ENCODE measurements at places on chromosomes 7 and 10.

DNA sequence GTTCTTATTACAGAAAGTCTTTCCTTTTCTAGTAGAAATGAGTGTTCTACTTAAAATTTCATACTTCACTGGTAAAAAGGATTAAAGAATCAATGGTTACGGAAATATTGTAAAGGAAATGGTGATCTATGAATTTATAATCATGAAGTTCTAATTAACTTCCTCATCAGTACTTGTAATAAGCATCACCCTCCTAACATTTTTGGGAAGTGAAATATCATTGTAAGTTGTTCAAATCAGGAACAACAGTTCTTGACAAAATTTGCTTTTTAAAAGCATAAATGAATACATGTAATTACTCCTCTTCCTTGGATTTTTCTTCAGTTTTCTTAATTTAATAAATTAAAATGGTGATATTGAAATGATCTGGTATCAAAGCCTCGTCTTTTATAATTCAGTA, 5.6 kb upstream of the PCGF5 start:
- H3K27me3 ChIP-seq: peaks cover 51% of the 10 kb centered on the region
- no peaks in the 10 kb centered on the region for H3K36me3 ChIP-seq
- peaks cover 2% of the 10 kb centered on the region for H3K4me1 ChIP-seq
- no peak overlapping the region for H3K27ac ChIP-seq

DNA sequence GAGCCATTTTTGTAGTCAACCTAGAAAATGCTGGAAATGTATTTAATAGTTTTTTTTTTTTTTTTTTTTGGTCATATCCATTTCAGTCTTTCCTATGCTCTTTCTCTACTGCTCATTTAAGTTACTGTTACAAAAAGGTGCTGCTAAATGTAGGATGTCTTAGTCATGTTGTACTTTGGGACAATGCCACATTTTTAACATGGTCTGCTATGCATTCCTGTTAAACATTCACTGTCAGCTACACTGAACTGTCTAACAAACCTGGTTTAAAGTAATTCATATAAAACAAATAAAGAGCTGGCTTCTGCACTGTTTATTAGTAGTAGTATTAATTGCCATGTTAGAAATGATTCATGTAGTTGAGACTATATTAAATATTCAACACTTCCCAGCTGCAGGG, 108.6 kb downstream of the NSUN6 start:
- no peak overlapping the region for H3K4me3 ChIP-seq
- no peaks in the 10 kb centered on the region for H3K27me3 ChIP-seq
- no peak for DNase-seq
- H3K27ac ChIP-seq: no peak overlapping the region
- H3K36me3 ChIP-seq: peaks cover 28% of the 10 kb centered on the region

DNA sequence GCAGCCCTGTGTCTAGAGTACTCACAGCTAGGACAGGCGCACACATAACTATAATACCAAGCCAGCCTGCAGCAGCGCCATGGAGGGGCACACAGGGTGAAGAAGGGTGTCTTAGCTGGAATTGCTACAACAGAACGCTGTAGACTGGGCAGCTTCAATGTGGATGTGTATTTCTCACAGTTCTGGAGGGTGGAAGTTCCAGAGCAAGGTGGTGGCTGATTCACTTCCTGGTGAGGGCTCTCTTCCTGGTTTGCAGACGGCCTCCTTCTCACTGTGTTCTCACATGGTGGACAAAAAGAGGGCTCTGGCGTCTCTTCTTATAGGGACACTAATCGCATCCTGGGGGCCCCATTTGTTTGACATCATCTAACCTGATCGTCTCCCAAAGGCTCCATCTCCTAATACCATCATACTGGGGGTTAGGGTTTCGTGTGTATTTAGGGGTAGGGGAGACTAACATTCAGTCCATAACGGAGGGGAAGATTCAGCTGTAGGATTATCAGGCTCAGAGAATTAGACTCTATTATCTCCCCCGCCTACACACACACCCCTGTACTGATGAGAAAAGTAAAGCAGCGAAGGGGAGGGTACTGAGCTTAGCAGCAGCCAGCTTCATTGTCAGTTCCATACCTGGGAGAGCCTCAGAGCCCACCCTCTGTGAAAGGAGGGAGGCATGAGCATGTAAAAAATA, 289.1 kb downstream of the CCDC3 start:
- no peak overlapping the region for H3K4me3 ChIP-seq
- no peak overlapping the region for H3K27ac ChIP-seq
- H3K4me1 ChIP-seq: peaks cover 33% of the 10 kb centered on the region
- no peaks in the 10 kb centered on the region for H3K36me3 ChIP-seq
- DNase-seq: no peak

DNA sequence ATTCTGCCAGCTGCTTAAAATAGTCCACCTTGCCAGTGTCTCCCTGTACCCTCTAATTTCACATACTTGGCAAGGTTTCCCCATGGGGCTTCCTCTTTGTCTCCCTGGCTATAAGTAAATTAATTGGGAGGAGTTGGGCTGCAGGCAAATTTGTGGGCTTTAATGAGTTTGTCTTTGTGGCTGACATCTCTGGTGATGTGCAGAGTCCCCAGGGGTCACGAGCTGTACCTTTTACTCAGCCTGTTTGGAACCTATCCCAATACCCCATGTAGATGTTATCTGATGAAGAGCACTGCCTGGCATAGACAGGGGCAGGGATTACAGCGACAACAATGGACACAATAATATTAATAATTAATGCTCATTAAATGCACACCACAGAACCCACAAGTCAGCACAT, 132.5 kb downstream of the SLIT1 start:
- H3K36me3 ChIP-seq: peaks cover 3% of the 10 kb centered on the region
- no peaks in the 10 kb centered on the region for H3K27me3 ChIP-seq
- no peak overlapping the region for H3K27ac ChIP-seq

GRCh38 chr10:122740640-122741039, 41.0 kb upstream of the C10orf120 start:
- no peaks in the 10 kb centered on the region for H3K36me3 ChIP-seq
- DNase-seq: no peak
- H3K27me3 ChIP-seq: peaks cover 4% of the 10 kb centered on the region
- H3K4me3 ChIP-seq: no peak overlapping the region
- H3K27ac ChIP-seq: no peak overlapping the region
- no peaks in the 10 kb centered on the region for H3K4me1 ChIP-seq

- H3K36me3 ChIP-seq: no peaks in the 10 kb centered on the region
- peaks cover 8% of the 10 kb centered on the region for H3K4me1 ChIP-seq
- H3K27ac ChIP-seq: no peak overlapping the region
- no peaks in the 10 kb centered on the region for H3K27me3 ChIP-seq
- no peak overlapping the region for H3K4me3 ChIP-seq
Observed at GRCh38 chr7:25095516-25096345, 29.3 kb downstream of the CYCS start.

DNA sequence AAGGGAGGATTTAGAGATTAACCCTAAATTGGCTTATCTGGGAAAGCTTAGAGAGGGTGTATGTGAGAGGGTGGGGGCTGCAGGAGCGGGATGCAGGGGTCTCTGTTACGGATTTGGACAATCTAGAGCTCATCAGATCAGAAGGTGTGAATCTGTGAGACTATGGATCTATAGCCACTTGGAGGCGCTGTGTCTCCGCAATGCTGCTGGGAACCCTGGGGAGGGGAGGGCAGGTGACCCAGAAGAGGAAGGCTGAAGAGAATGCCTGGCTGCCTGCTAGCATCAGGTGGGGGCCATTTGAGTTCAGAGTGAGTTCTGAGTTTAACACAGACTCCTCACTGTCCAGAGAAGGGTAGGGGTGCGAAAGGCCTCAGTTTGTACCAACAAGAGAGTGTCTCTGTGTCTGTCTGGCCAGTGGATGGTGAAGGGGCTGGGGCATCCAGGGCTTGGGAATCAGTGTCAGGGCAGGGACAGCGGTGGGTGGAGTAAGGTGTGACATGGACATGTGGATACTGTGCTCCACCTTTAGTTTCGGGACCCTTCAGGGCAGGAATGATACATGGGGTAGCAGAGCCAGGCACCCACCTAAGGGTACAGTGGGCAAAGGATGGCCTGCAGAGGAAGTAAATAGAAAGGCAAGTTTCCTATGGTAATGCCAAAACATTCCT, 187.3 kb upstream of the PRSS58 start:
- no peaks in the 10 kb centered on the region for H3K27me3 ChIP-seq
- H3K36me3 ChIP-seq: no peaks in the 10 kb centered on the region
- DNase-seq: peak; percentile 80
- H3K27ac ChIP-seq: no peak overlapping the region

DNA sequence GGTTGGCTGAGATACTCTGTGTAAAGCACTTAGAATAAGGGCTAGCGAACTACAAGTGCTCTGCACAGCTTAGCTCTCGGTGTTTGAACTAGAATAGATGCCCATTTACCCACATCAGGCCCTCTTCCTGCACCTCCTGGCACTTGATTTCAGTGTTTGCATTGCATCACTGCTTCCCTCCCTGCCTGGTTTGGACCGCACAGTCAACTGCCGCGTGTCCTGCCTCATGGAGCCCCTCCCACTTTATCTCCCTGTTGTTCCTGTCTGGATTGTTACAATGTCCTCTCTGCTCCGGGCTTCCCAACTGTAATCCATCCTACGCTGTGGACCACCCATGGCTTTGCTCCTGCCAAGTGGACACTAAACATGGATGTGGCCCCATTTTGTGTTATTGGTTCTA, 2.3 kb downstream of the FAM107B start:
- no peaks in the 10 kb centered on the region for H3K27me3 ChIP-seq
- H3K36me3 ChIP-seq: no peaks in the 10 kb centered on the region
- no peak overlapping the region for H3K4me3 ChIP-seq
- H3K4me1 ChIP-seq: no peaks in the 10 kb centered on the region
- no peak overlapping the region for H3K27ac ChIP-seq

DNA sequence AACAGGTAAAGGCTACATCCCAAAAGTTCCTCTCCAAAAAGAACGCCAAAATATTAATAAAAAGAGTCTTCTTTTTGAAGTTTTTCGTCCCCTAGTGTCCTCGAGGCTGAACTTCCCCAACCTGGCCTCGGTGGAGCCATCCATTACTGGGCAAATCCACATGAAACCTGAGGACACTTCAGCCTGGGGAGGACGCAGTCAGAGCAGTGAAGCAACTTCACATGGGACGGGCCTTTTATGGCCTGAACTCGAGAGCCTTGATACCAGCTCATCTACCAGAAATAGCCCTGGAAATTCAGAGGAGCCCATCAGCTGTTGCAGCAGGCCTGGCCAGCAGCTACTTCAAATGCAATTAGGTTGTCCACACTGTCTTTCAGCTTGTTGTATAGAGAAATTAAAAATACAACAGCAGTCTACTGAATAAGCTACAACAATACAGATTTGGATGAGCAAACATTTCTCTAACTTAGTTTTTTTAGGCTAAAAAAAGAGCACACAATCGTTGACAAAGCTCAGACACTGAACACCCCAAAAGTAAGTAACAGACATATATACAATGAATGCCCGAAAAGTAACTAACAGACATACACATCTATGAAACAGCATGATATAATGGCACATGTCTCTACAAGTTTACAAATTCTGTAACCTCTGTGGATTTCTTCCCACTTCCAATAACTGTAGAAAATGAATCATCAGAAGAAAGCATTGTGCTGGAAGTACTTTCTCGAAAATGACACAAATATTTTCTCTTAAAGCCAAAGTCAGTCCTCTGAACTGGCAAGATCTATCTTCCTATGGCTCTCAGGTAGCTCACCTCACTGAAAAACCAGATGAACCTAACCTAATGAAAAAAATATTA, at the start of gene SVIL:
SVIL (minus strand) TSS at position 208 of the 862 bp plus-strand sequence. CDS start 79,913 bp downstream, outside the sequence.
- peak; percentile 24 for DNase-seq
- H3K36me3 ChIP-seq: peaks cover 12% of the 10 kb centered on the region
- peaks cover 52% of the 10 kb centered on the region for H3K4me1 ChIP-seq
- peak within 1 kb of the TSS; percentile 47 for H3K4me3 ChIP-seq
- H3K27me3 ChIP-seq: no peaks in the 10 kb centered on the region
- peak within 1 kb of the TSS; percentile 90 for H3K27ac ChIP-seq

GRCh38 chr10:33484787-33485186, 150.3 kb upstream of the NRP1 start:
- H3K27ac ChIP-seq: peak overlapping the region; percentile 20
- DNase-seq: no peak
- no peak overlapping the region for H3K4me3 ChIP-seq
- H3K27me3 ChIP-seq: peaks cover 6% of the 10 kb centered on the region
- peaks cover 17% of the 10 kb centered on the region for H3K36me3 ChIP-seq

DNA sequence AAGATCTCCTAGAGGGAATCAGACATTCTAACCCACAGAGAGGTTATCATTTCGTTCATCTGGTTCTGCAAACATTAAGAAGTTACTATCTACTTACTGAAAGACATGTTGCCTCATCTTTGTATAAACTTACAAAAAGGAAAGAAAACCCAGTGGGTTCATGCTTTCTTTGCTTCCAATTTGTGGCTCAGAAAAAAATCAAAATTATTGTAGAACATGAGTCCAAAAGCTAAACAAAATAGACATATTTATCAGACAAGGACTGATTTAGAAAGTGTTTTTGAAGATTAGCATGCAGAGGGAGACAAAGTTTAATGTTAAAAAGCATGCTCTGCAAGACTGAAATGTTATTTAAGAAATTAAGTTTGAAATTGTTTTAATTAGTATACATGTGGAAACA, 123.1 kb downstream of the MBL2 start:
- no peaks in the 10 kb centered on the region for H3K27me3 ChIP-seq
- H3K4me3 ChIP-seq: no peak overlapping the region
- H3K4me1 ChIP-seq: peaks cover 4% of the 10 kb centered on the region
- no peak overlapping the region for H3K27ac ChIP-seq
- no peaks in the 10 kb centered on the region for H3K36me3 ChIP-seq
- DNase-seq: no peak

- no peaks in the 10 kb centered on the region for H3K36me3 ChIP-seq
- H3K4me3 ChIP-seq: no peak overlapping the region
- no peak for DNase-seq
- no peak overlapping the region for H3K27ac ChIP-seq
- H3K27me3 ChIP-seq: peaks cover 41% of the 10 kb centered on the region
- peaks cover 28% of the 10 kb centered on the region for H3K4me1 ChIP-seq
Observed at GRCh38 chr10:90860790-90861189, 3.0 kb upstream of the HTR7 start.

DNA sequence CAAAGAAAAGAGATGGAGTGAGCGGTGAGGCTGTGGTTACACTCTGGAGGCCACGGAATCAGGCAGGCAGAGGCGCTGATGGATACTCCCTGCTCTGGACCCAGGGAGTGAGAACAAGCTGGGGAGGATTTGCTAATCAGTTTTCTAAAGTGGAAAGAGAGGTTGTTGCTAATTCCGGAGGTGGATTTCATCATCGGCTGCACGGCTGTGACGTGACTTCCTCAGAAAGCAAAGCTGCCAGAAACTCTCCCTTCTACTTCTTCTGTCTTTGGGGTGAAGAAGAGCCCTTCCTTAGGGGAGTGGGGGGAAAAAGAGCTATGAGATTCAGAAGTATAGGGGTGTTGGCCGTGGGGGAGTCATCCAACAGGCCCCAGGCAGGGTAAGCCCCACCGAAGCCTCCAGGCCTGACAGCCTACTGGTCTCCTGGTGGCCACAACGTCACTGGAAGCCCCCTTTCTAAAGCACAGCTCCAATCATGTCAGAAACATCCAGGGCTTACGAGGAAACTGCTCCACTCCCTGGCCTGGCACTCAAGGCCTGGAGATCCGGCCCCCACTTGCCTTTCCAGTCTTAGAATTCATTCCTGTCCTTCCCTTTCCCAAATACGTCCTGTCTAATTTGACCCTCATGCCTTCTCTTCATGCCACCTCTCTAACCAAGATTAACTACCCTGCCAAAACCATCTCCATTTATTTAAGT, 114.5 kb downstream of the HIP1 start:
- H3K4me1 ChIP-seq: peaks cover 16% of the 10 kb centered on the region
- no peak for DNase-seq
- H3K36me3 ChIP-seq: peaks cover 61% of the 10 kb centered on the region
- H3K27me3 ChIP-seq: no peaks in the 10 kb centered on the region
- H3K27ac ChIP-seq: peak overlapping the region; percentile 83

GRCh38 chr10:79923669-79924068, 25.2 kb downstream of the SFTPD start:
- peaks cover 11% of the 10 kb centered on the region for H3K36me3 ChIP-seq
- no peak for DNase-seq
- no peak overlapping the region for H3K4me3 ChIP-seq
- 0 out of 2 replicates have a peak, but pooled peaks cover 2% of the 10 kb centered on the region for H3K4me1 ChIP-seq
- no peak overlapping the region for H3K27ac ChIP-seq

Measured in WTC11 (cell line).